ENCODE measurements at places on chromosomes 1 and 21.
A peak's percentile ranks its signal among the peaks of the same experiment; 100 is the strongest.

DNA sequence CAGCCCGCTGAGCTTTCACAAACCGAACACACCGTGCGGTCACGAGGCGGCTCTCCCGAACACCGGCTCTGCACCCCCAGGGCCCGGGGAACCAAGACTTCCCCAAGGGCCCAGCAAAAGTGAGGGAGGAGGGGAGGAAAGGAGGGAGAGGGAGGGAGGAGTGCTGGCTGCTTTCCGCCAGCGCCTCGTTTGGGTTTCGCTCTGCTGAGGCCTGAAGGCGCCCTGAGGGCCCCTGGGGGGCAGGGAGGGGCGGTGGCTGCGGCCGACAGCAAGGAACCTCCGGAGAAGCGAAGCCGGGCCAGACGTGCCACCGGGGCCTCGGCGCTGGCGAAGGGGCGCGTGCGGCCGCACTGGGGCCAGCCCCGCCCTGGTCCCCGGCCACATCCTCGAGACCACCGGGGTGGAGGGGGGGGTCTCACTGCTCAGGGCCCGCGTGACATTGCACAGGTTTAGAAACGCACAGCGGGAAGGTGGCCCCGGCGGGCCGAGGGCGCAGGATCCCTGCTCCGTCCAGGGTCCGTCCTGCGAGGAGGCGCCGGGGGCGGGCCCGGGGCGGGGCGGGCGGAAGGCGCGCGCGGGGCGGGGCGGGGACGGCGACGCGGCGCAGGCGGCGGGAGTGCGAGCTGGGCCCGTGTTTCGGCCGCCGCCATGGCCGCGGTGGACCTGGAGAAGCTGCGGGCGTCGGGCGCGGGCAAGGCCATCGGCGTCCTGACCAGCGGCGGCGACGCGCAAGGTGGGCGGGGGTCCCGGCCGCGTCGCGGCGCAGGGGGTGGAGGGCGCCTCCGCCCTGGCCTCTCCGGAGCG lies at the start of gene PFKL:
TSS of gene PFKL (plus strand) at position 596 of the 804 bp plus-strand sequence. CDS start at position 649, 53 bp downstream.
- no peak for DNase-seq

DNA sequence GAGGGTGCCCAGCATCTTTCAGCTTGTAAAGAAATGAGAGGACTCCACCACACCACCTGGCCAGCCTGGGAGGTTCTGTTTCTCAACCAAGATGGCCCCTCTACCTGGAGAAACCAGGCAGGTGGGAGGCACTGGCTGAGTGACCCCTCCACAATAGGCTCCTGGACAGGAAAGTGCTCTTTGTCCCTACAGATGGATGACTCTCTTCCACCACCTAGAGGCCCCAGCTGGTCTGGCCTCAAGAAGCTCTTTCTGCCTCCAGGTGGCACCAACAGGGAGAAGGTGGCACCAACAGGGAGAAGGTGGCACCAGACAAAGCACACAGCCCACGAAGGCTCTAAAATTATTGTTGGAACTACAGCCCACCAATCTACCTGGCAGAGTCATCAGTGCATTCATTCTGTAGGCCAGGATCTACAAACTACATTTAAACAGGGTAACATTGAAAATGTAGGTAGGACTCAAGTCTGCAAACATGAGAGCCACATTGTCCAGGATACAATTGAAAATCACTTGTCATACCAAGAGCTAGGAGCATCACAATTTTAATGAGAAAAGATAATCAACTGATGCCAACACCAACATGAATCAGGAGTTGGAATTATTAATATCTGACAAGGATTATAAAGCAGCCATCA lies 14.4 kb downstream of the TMPRSS3 start:
- no peak for DNase-seq

GRCh38 chr1:11602424-11602823 lies 51.8 kb downstream of the FBXO2 start:
- DNase-seq, result no peak

- DNase-seq, result no peak
Measured at GRCh38 chr1:31910933-31911332, 27.2 kb downstream of the PTP4A2 start.

DNA sequence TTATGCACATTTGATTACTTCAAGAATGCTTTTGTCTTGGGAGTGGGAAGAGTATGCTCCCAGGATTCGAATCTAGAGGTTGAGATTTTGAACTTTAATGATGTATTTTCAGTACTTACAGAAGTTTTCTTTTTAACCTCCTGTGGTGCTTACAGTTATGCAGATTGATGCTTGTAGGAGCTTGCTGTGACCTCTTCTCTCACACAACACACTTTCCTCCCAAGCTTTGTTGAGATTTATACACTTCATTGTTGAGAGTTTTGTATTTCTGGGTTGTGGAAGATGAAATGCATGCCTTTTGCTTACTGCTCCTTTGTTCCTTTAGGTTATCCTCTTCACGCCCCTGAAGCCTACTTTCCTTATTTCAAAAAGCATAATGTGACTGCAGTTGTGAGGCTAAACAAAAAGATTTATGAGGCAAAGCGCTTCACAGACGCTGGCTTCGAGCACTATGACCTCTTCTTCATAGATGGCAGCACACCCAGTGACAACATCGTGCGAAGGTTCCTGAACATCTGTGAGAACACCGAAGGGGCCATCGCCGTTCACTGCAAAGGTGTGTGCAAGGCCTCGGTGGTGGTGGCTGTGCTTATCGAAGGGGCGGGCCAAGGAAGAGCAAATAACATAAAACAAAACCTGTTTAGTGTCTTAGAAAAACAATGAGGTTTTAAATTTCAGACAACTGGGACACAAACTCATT lies 75.5 kb upstream of the GPR88 start:
- DNase-seq, result no peak

GRCh38 chr1:36910886-36911540 lies 123.3 kb downstream of the GRIK3 start:
- DNase-seq, result no peak

DNA sequence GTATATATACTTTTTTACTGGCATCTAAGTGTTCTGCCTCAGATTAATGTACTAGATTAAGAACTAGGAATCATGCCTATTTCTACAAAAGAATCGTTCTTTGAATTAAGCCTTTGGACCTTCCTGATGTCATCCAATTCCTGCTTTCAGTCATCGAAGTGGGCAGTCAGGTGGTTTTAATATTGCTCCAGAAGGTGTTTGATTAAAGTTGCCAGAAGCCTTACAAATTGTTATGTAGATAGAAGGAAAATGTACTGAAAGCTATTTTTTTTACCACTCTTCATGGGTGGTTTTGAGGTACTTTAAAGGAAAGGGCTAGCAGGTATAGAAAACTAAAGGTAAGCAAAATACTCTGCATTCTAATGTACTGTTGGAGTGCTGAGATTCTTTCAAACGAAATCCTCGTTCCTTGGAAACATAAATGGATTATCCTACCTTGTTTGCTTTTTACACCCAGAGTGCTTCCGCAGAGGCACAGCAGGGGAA lies 716 bp downstream of the CTBS start:
- DNase-seq, result no peak

DNA sequence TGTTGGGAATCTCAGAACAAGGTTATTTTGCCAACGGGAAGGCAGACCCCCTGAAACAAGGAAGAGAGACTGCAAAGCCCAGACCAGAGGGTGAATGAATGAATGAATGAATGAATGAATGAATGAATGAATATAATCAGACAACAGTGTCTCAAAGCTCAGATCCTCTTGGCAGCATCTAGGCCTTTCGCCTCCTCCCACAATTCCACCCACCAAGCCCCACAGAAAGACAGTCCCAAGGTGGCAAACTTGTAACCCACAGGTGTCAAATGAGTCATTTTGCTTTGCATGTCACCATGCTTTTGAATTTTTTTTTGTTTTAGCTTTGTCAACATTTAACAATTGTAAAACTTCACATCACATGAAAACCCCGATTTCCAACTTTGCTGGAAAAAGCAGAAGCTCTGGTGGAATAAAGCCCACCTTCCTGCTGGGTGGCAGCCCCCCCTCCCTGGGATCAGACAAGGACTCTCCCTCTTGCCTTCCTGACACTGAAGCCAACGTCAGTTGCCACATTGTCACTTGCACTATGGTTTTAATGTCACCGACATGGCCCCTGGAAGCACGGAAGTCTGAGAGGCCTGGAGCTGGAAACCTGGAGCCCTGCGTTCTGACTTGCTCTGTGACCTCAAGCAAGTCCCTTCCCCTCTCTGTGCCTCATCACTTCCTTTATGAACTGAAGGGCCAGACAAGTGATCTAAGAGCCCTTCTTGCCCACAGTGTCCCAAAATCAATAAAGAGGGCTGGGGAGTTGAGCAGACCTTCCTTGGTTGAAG lies 134.6 kb upstream of the RUNX3 start:
- no peak for DNase-seq

GRCh38 chr1:6152181-6152580 lies 27.9 kb downstream of the CHD5 start:
- no peak for DNase-seq

DNA sequence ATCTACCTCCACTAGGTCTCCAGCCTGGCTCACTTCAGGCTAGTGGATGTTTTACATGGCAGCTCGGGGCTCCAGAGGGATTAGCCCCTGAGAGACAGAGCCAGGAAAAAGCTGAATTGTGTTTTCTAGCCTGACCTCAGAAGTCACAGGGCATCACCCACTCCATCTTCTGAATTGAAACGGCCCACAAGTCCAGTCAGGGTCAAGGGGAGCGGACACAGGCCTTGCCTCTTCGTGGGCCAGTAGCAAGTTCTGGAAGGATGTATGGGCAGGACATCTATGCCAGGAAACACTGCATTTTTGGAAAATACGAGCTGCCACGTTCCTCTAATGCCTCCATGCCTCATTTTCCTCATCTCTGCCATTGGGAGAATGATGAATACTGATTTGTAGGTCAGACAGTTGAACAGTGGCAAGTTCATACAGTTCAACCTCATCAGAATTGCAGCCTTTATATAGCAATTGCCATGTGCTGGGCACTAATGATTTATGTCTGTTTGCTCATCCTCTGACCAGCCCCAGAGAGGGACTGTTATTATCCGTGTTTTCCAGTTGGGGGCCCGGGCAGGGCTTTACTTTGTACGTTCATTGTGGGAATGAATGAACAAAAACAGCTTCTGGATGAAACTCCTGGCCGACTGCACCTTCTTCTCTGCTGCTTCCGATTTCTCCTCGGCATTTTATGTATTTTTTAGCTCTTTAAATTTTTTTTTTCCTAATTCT lies 23.2 kb upstream of the PCBP3 start:
- DNase-seq, result peak; percentile 7

- no peak for DNase-seq
Measured at GRCh38 chr1:153795934-153796785, 21.0 kb downstream of the SLC27A3 start.

GRCh38 chr1:106173101-106173500 lies 883.4 kb upstream of the PRMT6 start:
- DNase-seq, result no peak

DNA sequence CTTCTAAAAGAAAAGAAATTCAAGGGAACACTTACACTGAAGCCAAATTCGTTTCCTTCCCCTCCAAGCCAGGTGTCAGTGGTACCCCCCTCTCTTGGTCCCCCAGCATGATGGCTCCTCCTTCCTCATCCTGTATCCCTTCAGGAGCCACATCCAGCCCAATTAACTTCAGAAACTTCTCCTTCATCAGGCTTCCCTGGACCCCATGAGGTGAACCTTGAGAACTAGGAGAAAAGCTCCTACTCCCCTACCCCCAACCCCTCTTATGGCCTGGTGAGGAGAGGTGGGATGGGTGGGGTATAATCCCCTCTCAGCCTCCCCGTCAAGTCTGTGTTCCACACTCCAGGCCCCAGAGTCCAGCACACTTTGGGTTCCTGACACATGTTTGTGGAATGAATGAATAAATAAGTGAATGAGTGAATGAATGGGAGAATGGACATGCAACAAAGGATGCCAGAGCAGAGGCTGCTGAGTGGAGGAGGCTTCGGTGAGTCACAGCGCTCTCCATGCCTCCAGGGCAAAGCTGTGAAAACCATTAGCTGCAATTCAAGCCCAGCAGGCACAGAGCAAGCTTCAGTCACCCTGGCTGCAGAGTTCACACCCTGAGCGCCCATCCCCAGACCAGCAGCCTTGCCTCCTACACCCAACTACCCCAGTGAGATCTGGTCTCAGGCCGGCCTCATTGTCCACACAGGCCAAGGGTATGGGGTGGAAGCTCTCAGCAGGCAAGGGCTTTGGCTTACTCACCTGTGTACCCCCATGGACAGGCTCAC lies 43.8 kb downstream of the BATF3 start:
- DNase-seq, result no peak
